Stimulated activated CD4-positive, alpha-beta T cell treated with anti-CD3 and anti-CD28 coated beads, Interleukin-1b, Interleukin-23, amount 100 ng/mL, for 4 hours (primary cell): ENCODE measurements at places on chromosomes 4 and X.

DNA sequence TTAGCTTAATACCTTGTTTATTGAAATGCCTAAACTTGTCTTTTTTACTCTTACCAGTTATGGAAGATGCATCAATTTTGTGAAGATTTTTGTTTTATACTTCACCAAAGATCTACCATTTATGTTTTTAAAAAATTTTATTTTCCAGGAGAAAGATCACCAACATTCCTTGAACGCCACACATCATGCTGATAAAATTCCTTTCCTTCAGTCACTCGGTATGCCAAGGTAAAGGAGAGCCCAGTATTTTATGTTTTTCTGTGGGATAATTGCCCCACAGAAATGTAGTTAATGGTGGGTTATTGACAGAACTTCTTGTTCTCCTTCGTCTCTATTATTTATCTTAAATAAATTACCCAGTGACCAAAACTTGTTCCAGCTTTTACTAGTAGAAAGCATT lies 217.0 kb downstream of the GC start:
- no peak for DNase-seq

GRCh38 chr4:1323635-1324442 lies 23.2 kb upstream of the UVSSA start:
- DNase-seq, result no peak

GRCh38 chr4:114773339-114773738 lies 174.7 kb downstream of the UGT8 start:
- no peak for DNase-seq

DNA sequence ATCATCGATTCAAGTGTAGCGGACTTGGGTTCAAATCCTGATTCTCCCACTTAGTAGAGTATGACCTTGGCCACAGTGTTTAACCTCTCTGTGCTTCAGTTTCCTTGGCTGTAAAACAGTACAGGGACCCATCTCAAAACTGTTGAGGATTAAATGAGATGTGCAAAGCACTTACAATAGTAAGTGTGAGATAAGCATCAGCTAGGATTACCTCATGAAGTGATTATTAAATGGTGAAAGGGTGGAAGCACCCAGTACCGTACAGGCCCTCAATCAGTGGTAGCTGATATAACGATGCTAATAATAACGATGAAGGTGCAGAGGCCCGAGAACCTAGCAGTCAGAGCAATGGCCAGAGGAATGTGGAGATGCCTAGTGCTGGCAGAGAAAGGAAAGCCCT lies 45.1 kb downstream of the PRPS1 start:
- no peak for DNase-seq

DNA sequence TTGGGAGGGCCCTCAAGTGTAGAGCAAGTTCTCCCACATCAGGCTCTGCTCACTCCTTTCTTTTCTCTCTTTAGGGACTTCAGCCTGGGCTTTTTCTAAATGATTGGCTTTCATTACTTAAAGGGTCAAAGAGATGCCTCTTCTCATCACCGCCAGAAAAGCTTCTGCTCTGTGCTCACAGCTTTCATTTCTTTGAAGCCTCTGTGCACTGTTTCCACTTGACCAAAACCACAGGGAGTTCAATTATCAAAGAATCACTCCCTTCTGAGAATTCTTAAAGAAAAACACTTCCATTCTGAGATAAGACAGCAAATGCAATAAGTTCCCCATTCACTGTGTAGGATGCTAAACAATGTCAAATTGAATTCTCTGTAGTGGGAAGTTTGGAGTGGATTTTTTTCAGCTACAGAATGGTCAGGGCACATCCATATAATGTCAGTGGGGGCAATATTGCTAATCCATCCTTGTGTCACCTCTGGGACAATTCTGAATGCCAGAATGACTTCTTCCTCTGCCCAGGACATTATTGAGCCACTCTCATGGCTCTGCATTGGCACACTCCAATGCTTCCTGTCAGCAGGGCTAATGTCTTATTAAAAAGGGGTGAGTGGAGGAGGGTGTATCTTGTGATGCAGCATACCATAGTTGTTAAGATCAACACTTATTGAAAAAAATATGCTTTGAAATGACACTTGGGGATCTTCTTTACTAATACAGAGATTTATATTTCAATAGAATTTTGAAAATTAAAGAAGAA lies 217.6 kb downstream of the SNCA start:
- no peak for DNase-seq

DNA sequence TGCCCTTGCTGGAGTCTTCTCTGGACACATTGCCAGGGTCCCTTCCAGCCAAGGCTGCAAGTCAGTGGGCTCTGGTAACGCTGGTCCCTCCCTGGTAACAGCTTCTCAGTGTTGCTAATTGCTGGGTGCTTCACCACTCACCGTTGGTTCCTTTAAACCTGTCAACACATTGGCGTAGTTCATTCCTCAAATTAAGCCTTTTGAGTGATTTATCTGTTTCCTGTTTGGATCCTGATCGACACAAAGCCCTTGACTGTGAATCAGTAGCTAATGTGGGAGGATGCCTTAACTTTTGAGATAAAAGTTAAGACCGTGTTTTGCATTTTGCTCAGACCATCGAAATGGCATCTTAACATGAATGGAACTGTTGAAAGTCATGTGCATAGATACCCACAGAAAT lies 125.9 kb downstream of the AMELX start:
- DNase-seq, result no peak

DNA sequence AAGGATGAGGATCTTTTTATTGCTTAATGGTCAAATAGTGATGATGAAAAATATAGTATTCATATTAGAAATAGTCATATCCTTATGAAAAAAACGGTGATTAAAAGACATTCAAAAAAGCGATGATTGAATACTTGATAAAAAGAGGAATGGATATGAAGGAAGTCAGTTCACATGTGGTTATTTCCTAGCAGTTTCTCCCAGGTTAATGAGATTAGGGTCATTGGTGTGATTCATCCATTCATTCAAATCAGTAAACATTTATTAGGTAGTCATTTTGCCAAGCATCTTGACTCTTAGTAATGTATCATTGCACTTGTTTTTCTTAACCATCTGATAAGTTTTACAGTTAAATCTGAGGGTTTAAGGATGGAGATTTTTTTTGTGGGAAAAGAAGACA lies 294.1 kb downstream of the ARHGAP24 start:
- no peak for DNase-seq

GRCh38 chrX:47171996-47172395 lies 21.6 kb upstream of the UBA1 start:
- no peak for DNase-seq

- peak; percentile 97 for DNase-seq
Measured at GRCh38 chrX:15854712-15855567, at the start of gene AP1S2. Gene AP1S2, minus strand, starts transcription at chrX:15854813. Its CDS starts 2,289 bp downstream, at chrX:15852524.

- no peak for DNase-seq
Measured at GRCh38 chrX:110381216-110381615, 22.6 kb downstream of the RTL9 start.

GRCh38 chr4:24930151-24930550 lies 17.3 kb upstream of the CCDC149 start:
- DNase-seq, result no peak

DNA sequence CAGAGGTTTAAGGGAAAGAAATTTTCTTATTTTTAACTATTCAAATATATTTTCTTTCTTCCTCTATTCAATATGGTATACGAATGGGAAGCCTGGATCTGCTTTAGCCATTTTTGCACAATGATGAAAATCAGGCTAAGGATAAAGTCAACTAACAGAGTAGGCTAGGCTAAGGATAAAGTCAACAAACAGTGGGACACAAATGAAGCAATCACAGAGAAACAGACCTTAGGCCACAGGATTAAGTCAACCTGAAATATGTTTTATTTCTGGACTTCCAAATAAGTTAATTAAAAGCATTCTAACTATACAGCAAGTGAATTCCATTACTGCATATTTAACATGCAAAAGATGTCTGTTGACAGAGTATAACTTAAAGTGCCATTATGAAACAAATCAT lies 17.0 kb downstream of the DYNLT3 start:
- no peak for DNase-seq

- DNase-seq, result no peak
Measured at GRCh38 chr4:177285953-177286352, 23.7 kb upstream of the NEIL3 start.

DNA sequence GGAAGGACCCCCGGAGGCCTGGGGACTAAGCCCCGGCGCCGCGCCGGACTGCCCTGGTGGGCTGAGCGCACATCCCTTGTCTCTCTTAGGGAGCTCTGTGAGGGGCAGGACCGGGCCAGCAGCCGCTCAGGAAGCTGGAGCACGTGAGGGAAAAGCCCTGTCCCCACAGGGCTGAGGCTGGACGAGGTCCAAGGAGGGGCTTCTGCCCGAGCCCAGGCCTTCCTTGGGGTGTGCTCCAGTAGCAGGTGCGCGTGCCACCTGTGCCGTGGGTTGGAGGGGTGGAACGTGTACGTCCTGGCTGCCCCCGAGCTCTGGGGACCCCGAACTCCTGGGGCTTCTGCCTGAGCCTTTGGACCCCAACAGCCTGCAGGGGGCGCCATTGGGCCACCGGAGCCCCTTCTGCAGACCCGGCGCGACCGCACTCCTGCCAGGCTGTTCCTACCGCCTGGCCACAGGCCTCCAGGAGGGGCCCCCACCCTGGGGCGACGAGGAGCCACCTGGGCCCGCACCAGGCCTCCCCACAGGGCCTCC lies 27.2 kb downstream of the TACC3 start:
- peak; percentile 63 for DNase-seq

DNA sequence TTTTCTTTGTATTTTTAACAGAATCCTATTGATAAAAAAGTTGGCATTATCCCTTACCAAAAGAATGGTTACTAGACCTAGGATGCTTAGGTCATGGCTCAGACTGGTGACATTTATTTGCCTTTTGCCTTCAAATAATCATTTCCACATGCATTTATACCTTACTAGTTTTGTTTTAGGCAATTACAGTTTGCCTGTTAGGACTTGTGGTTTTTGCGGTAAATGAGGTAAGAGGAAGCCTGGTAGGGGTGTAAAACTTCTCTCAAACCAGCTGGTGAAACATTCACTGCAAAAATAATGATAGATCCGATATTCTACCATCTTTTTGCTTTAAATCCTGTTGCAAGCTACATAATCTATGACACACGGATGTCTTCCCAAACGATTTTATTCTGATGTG lies 12.1 kb downstream of the LAMP2 start:
- no peak for DNase-seq

GRCh38 chr4:174672276-174672675 lies 150.0 kb upstream of the HPGD start:
- no peak for DNase-seq

DNA sequence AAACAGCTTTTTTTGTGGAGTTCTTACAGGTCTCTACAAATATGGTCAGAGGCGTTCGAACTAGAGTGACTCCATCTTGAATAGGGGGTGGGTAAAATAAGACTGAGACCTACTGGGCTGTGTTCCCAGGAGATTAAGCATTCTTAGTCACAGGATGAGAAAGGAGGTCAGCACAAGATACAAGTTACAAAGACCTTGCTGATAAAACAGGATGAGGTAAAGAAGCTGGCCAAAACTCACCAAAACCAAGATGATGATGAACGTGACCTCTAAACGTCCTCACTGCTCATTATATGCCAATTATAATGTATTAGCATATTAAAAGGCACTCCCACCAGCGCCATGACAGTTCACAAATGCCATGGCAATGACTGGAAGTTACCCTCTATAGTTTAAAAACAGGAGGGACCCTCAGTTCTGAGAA lies 42.8 kb upstream of the SPP1 start:
- no peak for DNase-seq

DNA sequence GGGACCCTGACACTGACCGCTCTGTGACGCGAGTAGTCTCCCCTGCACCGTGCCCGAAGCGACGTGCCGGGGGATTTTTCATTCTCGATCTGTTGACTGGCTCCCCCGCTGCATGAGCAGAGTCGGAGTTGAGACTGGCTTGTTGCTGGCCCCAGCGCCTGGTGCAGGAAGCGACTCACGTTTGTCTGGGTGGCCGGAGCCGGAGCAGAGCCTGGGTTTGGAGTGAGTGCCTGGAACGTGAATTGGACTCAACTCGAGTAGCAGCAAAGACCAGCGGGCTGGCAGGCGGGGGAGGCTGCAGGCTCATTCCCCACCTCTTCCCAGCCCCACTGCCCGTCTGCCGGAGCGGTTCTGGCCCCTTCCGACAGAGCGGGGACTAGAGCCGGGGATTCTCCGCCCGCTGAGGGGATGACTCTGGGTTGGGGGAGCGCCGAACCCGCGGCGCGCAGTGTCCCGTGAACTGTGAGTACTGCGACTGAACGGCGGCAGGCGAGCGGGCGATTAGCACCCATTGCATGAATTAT lies 554 bp downstream of the PCDH7 start:
- no peak for DNase-seq

DNA sequence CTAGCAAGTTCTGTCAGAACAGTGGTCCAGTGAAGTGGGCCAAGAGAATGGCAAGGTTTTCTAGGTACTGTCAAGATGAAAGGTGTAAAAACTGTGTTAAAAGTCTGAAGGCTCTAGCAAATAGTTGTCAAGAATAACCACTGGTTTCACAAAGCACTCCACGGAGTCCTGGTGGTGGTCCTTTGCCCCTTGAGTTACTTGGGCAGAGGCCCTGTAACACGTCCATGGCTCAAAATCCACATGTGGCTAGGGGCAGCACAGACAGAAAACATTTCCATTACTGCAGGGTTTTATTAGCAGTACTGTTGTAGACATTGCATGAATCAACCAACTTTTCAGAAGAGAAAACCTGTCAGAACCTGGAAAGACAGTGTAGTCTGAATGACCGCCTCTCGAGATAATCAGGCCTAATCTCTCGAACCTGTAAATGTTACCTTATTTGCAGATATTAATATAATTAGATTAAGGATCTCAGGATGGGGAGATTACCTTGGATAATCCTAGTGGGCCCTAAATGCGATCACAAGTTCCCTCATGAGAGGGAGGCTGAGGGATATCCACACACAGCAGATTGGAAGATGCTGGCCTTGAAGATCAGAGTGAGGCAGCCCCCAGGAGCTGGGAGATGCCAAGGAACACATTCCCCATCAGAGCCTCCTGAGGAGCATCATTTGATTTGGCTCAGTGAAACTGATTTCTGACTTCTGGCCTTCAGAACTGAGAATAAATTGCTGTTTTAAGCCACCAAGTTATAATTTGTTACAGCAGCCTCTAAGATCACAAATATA lies 34.7 kb downstream of the ERVMER34-1 start:
- no peak for DNase-seq

DNA sequence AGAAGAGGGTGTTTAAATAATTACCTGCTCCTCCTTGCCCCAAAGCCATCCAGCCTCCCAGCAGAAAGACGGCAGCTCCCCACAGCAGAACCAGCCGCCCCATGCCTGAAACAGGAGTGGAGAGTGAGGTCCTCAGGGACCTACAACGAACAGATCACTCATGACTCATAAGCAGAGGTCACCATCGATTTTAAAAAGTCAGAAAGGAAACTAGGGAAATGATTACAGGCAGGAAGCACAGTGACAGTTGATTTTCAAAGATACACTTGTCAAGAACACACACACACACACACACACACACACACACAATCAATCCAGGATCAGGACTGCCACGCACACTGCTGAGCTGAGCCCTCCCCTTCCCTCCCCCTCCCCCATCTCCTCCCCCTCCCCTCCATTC lies at the start of gene CRLF2:
TSS of gene CRLF2 (minus strand) at position 118 of the 400 bp plus-strand sequence. CDS start at position 103, 15 bp downstream.
- no peak for DNase-seq

DNA sequence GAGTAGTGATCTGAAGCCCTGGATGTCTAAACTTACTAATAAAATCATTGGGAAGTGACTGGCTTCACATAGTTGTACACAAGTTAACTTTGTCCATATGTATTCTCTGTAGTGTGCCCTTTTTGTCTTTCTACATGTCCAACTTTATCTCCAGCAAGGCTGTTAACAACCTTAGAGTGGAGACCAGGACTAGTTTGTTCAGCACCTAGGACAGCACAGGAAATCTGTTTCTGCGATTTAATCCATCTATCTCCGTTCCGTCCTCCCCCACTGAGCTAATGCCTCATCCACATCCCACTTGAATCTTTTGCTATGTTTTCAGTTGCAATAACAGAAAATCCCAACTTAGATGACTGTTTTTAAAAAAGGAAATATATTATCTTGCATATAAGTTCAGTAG lies 3.4 kb upstream of the ARR3 start:
- DNase-seq, result no peak
